ENCODE measurements at places on chromosomes 5 and 9.

DNA sequence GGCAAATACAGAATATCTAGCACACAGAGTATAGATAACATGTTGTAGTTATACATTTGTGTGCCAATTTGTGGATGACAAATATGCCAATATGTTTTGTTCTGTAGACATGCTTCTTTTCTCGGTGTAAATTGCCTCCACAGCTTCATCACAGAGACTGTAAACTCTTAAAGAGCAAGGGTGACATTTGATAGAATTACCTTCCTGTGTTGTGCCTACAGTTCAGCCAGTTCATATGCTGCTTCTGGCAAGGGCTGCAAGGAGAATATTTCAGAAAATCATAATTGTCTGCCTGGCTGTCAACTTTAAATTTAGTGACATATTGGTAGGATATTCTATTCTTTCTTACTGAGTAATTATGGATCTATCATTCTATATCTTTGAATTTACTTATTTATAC is 155.1 kb downstream of the MAT2B start:
- DNase-seq, result no peak

DNA sequence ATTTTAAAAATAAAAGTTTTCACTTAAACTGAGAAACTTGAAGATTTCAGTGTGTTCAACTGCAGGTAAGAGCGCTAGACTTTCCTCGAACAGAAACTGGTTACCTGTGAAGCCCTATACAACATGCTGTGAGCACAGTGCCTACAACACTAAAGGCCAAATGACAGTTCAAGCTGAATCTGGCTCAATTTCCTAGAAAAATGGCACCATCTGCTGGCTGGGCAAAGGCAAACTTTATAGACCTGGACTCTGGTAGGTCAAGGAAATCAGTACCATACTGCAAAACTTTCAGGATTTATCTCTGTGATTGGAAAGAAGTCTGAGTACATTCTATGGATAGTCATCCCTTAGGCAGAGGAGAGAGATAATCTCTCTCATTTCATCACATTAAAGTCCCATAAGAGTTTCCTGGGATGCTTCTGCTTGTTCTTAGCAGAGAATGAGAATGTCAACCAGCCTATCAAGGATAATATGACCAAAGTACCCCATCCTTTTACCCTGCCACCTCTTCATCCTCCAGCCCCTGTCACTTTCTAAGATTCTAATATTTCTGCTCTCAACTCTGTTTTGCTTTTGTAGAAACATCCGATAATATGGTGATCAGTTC is 31.8 kb upstream of the FOXB2 start:
- no peak for DNase-seq

DNA sequence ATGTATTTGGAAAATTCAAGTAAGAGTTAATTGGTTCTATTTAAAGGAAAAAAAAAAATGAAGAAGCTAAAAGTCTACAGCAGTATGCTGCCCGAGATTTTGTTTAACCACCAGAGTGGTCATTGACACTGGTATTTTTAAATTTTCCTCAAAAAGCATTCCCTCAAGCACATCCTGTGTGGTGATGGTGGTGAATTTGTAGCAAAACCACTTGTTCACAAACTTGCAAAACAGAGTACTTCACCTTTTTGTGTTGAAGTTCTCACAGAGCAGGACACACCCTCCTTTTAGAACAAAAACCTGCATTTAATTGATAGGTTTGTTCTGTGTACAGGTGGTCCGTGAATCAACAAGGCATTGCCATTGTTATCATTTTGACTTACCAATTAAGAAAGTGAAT is 374.2 kb downstream of the EFNA5 start:
- DNase-seq, result no peak

GRCh38 chr9:121818841-121819427 is 167.5 kb downstream of the DAB2IP start:
- no peak for DNase-seq

DNA sequence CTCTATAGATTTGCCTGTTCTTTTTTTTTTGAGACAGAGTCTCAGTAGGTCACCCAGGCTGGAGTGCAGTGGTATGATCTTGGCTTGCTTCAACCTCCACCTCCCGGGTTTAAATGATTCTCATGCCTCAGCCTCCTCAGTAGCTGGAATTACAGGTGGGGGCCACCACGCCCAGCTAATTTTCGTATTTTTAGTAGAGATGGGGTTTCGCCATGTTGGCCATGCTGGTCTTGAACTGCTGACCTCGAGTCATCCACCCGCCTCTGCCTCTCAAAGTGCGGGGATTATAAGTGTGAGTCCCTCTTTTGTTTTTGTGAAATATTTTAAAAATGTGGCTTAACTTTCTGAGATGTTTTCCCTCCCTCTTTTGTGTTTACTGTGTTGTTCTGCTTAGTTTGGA is 29.2 kb downstream of the HSPA4 start:
- no peak for DNase-seq

DNA sequence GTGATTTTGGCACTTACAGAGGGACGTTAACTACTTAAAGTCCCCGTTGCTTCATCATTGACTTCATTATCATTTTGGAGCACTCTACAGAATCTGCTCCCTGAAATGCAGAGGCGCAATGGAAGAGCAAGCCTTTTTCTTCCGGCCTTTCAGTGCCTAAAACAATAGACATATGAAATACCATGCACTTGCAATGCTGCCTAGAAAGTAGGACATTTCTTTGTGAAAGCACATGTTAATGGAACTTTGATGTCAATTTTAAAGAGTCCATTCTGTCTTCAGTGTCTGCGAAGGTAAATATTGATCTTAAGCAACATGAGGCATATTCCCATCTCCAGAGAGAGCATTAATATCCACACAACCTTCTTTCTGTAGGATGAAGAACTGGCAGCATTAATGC is 36.3 kb downstream of the ITGA2 start:
- no peak for DNase-seq

GRCh38 chr5:15995341-15996052 is 184.1 kb downstream of the MARCHF11 start:
- no peak for DNase-seq

- DNase-seq, result no peak
Observed at GRCh38 chr9:27388150-27388549, 91.2 kb upstream of the EQTN start.

DNA sequence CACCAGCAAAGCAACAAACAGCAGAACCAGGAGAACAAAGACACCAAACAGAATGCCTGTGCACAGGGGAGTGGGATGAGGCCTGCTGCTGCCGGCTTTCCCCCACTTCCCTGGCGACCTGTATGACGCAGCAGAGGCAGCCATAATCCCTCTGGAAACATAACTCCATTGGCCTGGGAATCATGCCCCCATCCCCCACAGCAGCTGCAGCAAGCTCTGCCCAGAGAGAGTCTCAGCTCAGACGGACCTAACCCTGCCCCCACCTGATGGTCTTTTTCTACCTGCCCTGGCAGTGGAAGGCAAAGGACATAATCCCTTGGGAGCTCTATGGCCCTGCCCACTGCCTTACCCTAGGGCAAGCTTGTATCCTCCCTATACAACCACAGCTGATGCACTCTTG is 81.8 kb upstream of the FANCC start:
- DNase-seq, result no peak

GRCh38 chr9:109576762-109577161 is 78.7 kb upstream of the PTPN3 start:
- DNase-seq, result no peak

DNA sequence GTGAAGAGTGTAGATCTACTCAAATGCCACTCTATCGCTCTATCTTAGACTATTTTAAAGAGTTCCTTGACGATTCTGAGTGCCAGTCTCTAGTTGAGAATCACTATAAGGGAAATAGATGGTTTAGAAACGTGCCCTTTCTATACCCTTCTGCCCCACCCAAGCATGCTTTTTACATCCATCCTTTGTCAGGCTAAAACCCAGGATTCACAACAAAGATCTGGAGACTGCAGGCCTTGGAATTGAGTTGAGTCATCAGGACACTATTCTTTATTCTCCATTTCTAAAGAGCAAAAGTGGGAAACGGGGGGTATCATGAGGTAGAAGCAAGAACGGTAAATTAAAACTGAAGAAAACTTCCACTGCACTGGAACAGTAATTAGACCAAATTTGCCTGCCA is 48.7 kb downstream of the ELAVL2 start:
- no peak for DNase-seq

- no peak for DNase-seq
Observed at GRCh38 chr5:17373406-17373805, 124.6 kb upstream of the TAF11L2 start.

Data from activated T-helper 1 cell treated with Interleukin-2 at 50 U/mL for 16 hours (primary cell).